ENCODE measurements at places on chromosomes 11 and 22. TPM values are rescaled to one million over a fixed set of nuclear protein-coding genes. Genes with fewer than 3 reads are reported as not detected.

GRCh38 chr11:75714211-75714610, 3.4 kb upstream of the MOGAT2 start:
- no peak for DNase-seq
- no peaks in the 10 kb centered on the region for H3K27me3 ChIP-seq
- no peaks in the 10 kb centered on the region for H3K36me3 ChIP-seq
- no peak overlapping the region for H3K4me3 ChIP-seq
- no peaks in the 10 kb centered on the region for H3K4me1 ChIP-seq

- H3K36me3 ChIP-seq = no peaks in the 10 kb centered on the region
- DNase-seq = no peak
- no peak overlapping the region for H3K4me3 ChIP-seq
- no peaks in the 10 kb centered on the region for H3K4me1 ChIP-seq
- no peaks in the 10 kb centered on the region for H3K27me3 ChIP-seq
Observed at GRCh38 chr11:2863276-2863618, 22.3 kb downstream of the CDKN1C start.

DNA sequence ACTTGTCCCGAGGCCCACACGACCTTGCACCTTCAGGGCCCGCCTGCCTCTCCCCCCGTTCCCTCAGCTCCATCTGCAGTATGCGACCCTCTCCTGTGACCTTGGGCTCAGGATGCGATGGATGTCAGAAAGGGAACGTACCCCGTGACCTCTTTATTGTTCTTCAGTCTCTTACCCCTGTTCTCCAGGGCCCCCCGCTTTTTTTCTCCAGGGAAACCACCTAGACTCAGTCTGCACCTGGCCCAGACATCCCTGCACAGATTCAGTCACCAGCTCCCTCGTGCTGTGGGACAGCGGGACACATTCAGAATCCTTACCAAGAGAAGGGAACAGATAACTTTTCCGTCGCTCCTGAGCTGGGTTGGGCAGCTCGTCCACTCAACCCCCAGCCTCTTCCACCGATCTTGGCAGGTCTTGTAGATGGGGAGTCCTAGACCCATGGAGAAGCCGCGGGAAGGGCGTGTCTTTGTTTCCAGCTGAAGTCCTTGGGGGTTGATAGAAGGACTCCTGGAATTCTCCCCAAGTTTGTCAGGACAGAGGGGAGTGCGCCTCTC, 1.4 kb upstream of the PHOX2A start:
- no peak overlapping the region for H3K27ac ChIP-seq
- no peaks in the 10 kb centered on the region for H3K27me3 ChIP-seq
- DNase-seq = no peak
- H3K36me3 ChIP-seq = no peaks in the 10 kb centered on the region

- H3K4me1 ChIP-seq = peaks cover 24% of the 10 kb centered on the region
- peak; percentile 46 for DNase-seq
- no peaks in the 10 kb centered on the region for H3K36me3 ChIP-seq
- H3K4me3 ChIP-seq = no peak overlapping the region
Observed at GRCh38 chr11:104700609-104701008, 197.7 kb downstream of the CASP12 start.

GRCh38 chr11:117972629-117973502, 13.3 kb upstream of the IL10RA start:
- H3K27ac ChIP-seq = no peak overlapping the region
- no peaks in the 10 kb centered on the region for H3K36me3 ChIP-seq
- peaks cover 67% of the 10 kb centered on the region for H3K4me1 ChIP-seq
- H3K27me3 ChIP-seq = no peaks in the 10 kb centered on the region
- no peak for DNase-seq
- no peak overlapping the region for H3K4me3 ChIP-seq

DNA sequence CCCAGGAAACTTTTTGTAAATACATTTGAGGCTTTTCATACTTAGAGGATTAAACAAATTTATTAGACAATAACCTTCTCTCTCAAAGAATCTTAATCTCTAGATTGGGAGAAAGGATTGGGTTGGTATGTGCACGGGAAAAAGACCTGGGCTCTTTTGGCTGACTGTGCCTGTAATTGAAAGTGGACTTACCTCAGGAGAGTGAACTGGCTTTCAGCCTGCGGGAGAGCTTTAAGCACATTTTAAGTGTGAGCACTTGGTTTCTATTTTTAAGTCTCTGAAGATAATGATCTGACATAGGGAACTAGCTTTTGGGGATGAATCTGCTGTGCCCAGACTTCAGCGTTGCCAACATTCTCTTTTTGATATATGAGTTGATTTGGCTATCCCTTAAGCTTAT, 35.8 kb downstream of the UVRAG start:
- H3K4me1 ChIP-seq = peaks cover 4% of the 10 kb centered on the region
- peaks cover 8% of the 10 kb centered on the region for H3K36me3 ChIP-seq
- H3K4me3 ChIP-seq = no peak overlapping the region
- DNase-seq = no peak
- no peaks in the 10 kb centered on the region for H3K27me3 ChIP-seq

GRCh38 chr11:113643006-113643585, 63.0 kb downstream of the TMPRSS5 start:
- DNase-seq = no peak
- no peak overlapping the region for H3K4me3 ChIP-seq

GRCh38 chr11:112025707-112026106, 499 bp downstream of the DLAT start:
- peak overlapping the region; percentile 100 for H3K4me3 ChIP-seq
- DNase-seq = no peak

DNA sequence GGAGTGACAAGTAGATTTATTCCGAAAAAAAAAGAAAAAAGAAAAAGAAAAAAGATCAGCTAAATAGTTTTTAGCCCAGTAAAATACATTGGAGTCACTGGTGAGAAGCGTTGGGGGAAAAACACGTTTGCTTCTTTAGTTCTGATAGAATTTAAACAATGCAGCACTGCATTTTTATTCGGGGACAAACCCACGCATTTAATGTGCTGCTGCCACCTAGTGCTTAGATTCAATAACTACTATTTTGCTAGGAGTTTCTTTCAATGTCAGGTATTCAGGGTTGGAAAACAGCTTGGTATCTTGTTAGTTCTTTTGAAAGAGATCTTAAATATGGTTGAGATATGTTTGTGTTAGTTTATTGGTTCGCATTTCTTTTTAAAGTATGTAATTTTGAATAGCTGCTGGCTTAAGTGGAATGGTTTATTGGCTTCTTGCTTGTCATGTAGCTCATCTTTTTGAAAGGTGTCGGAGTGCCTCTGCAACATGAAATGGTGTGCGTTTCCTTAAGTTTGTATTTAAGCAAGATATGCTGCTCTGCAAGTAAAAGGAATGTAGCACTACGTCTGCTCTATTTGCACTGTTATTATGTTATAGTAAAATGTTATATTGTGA, 41.9 kb downstream of the SVIP start:
- H3K4me1 ChIP-seq = no peaks in the 10 kb centered on the region
- H3K27me3 ChIP-seq = no peaks in the 10 kb centered on the region
- H3K36me3 ChIP-seq = no peaks in the 10 kb centered on the region
- no peak overlapping the region for H3K27ac ChIP-seq

DNA sequence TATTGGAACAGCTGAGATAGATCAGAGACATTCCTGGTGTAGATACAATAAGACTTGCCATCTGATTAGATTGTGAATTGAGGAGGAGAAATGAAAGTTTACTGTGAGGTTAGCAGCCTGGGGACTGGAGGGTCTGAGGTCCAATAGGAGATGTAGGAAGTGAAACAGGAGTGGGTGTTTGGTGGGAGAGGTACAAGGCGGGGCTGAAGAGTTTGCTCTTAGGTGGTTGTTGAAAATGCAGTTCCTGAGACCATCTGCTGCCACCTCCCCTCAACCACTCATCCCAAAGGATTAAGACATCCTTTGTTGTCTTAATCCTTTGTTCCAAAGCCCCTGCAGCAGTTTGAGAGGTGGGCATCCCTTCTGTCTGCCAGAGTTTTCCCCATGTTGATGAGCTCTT, 14.8 kb downstream of the PIWIL4 start:
- no peak overlapping the region for H3K4me3 ChIP-seq
- no peaks in the 10 kb centered on the region for H3K27me3 ChIP-seq
- no peak for DNase-seq
- H3K4me1 ChIP-seq = no peaks in the 10 kb centered on the region
- no peak overlapping the region for H3K27ac ChIP-seq
- no peaks in the 10 kb centered on the region for H3K36me3 ChIP-seq

- H3K36me3 ChIP-seq = no peaks in the 10 kb centered on the region
- H3K4me1 ChIP-seq = peaks cover 19% of the 10 kb centered on the region
- no peak overlapping the region for H3K4me3 ChIP-seq
- H3K27ac ChIP-seq = no peak overlapping the region
- no peak for DNase-seq
Observed at GRCh38 chr22:39017596-39018365, 3.1 kb upstream of the APOBEC3D start.

DNA sequence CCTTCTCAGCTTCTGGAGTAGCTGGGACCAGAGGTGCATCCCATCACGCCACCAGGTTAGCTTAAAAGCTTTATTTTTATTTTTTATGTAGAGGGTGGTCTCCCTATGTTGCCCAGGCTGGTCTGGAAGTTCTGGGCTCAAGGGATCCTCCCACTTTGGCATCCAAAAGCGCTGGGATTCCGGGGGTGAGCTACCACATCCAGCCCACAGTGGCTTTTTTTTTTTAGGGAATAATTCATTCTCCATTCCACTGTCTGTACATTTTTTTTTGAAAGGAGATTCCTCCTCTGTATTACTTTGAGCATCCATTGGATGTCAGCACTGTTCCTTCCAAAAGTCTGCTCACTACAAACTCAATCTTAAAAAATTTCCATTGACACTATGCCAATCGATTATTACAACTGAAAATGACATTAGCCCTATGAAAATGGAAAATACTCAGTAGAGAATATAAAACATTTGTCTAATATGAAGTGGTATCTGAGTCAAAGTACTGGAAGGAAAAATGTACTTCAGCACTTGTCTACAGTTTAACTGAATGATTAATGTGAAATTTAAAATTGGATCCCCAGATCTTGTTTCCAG, 1.3 kb upstream of the LPXN start:
- H3K36me3 ChIP-seq = no peaks in the 10 kb centered on the region
- peaks cover 38% of the 10 kb centered on the region for H3K4me1 ChIP-seq
- no peak for DNase-seq

- no peak for DNase-seq
- peaks cover 22% of the 10 kb centered on the region for H3K36me3 ChIP-seq
- no peak overlapping the region for H3K4me3 ChIP-seq
Observed at GRCh38 chr11:10460611-10461275, 5.7 kb downstream of the AMPD3 start.

GRCh38 chr11:13206086-13206640, 71.4 kb upstream of the BMAL1 start:
- no peak overlapping the region for H3K27ac ChIP-seq
- no peaks in the 10 kb centered on the region for H3K36me3 ChIP-seq
- H3K4me1 ChIP-seq = no peaks in the 10 kb centered on the region
- H3K27me3 ChIP-seq = no peaks in the 10 kb centered on the region

DHCR7 gene
- 25.6 TPM for polyA plus RNA-seq

RIMBP3C gene
- polyA plus RNA-seq = 0.22 TPM

SLC5A12 gene
- polyA plus RNA-seq = not detected

SESN3 gene
- 4.2 TPM for polyA plus RNA-seq

F2 gene
- not detected for polyA plus RNA-seq
